Hepatocyte (in vitro differentiated cells): ENCODE measurements at places on chromosomes 16 and 17.

- no peak for DNase-seq
Measured at GRCh38 chr16:47475786-47476185, 14.7 kb downstream of the PHKB start.

DNA sequence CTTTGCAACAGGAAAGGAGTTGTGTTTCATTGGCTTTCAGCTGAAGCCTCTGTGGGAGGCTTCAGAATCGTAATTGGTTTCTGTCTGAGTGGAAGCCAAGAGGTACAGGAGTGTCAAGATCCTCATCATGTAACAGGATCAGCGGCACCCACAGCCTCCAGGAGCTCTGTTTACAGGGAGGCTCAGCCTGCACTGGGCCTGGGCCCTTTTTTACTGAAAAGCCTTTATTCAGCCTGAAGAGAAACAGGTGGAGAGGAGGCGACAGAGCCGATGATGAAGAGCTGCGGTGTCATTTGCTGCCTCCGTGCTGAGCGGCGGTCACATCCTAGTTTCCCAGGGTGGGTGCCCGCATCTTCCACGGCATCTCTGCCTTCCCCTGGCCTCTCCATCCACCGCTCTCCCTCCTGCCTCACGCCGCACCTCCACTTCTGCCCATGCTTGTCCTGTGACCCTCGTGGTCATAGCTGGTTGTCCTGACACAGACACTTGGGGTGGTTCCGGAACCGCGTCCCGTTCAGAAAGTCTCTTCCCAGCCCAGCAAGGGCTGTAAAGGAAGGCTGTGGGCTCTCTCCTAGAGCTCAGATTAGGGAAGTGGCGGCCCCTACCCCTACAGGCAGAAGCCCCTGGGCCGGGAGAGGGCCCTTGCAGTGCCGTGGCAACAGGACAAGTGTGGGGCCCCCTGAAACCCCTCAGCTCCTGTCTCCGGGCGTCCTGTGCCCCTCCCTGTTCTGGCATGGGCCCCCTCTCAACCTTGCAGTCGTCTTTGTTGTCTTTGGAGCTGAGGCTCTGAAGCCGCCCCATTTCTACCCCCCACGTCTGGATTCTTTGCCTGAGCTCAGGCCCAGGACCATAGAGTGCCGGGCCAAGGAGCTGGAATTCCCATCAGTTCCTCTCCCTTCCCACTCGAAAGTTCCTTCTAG is 53.9 kb upstream of the CHMP6 start:
- no peak for DNase-seq

- no peak for DNase-seq
Measured at GRCh38 chr16:8764525-8765250, 32.8 kb downstream of the TMEM186 start.

DNA sequence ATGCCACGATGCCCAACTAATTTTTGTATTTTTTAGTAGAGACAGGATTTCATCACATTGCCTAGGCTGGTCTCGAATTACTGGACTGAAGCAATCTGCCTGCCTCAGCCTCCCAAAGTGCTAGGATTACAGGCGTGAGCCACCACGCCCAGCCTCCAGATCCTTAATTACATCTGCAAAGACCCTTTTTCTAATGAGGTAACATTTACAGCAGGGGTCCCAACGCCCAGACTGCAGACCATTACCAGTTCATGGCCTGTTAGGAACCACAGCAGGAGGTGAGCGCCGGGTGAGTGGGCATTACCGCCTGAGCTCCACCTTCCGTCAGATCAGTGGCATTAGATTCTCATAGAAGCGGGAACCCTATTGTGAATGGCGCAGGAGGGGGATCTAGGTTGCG is 4.0 kb upstream of the RAB11FIP4 start:
- no peak for DNase-seq

DNA sequence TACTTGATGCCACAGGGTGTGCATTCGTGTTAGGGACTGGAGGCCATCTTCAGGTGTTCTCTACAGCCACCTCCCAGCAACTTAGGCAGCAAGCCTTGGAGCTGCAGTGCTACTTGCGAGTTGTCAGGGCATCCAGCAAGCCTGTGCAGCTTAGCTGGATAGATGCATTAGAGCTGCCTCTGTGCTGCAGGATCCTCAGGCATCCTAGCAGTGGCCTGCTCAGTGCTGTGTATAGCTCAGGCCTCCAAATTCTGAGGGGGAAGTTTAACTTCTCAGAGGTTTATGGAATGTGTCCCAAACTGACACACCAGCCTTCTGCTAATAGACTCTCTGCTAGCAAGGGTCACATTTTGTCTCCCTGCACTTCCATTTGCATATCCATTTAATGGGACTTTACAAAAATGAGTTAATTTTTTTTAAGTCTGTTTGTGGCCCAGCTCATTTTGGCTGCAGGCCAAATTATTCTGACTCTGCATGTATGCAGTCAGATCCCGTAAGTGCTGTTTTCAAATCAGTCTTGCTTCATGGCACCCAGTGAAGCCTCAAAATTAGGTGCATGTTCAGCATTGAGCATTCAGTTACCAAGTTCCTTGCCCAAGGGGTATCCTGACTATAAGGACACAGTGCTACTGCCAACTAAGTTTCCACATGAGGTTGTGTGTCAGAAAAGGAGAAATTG is 6.8 kb downstream of the GABARAPL2 start:
- DNase-seq: no peak
